CD4-positive, CD25-positive, alpha-beta regulatory T cell (primary cell): ENCODE measurements at places on chromosomes 4 and X.

- DNase-seq = no peak
Measured at GRCh38 chr4:174397366-174398155, 113.8 kb downstream of the CEP44 start.

DNA sequence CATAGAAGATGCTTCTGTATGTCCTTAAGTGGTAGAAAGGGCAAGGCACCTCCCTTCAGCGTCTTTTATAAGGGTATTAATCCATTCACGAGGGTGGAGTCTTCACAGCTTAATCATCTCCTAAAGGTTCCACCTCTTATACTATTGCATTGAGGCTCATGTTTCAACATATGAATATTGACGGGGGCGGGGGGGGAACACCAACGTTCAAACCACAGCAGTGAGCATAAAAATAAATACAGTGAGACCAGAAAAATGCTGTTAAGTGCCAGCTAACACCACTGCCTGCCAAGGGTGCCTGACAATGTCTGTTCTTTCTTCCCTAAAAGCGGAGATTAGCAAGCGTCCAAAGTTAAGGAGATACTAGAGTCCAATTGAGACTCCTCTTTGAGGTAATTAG, 323.3 kb downstream of the STK32B start:
- no peak for DNase-seq

- no peak for DNase-seq
Measured at GRCh38 chrX:34744521-34744920, 87.4 kb upstream of the TMEM47 start.

- no peak for DNase-seq
Measured at GRCh38 chr4:107066621-107067020, 30.5 kb upstream of the DKK2 start.

DNA sequence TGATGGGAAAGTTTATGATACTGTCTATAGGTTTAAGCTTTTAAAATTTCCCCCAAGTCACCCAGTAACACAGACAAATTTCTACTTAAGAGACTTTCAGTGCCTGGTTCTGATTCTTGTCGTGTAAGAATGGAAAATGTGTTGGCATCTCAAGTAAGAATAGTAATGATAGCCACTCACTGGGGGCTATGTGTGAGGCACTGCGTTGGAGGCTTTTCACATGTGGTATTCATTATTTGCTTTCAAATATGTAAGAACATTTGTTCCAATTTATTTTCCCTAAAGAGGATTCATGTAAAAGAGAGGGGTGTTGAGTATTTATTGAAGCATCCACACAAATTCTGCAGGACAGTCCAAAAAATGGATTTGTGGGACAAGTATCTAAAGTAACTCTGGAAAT, 143.6 kb downstream of the FNIP2 start:
- no peak for DNase-seq

DNA sequence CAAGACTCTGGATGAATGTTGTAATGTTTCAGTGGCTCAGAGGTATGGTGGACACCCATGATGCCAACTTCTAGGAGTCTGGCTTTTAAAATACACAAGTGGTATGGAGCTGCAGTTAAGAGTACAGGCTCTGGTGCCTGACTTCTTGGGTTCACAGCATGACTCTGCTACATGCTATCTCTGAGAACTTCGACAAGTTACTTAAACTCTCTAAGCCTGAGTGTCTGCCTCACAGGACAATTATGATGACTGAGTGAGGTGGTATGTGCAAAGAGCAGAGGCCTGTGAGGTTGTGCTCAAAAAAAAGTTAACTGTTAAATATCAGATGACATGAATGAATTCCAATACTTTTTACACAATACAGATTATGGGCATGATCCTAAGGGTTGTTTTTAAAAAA, 90.9 kb upstream of the SRD5A3 start:
- DNase-seq = no peak

GRCh38 chrX:131792789-131793462, 230.2 kb upstream of the STK26 start:
- peak; percentile 94 for DNase-seq

- DNase-seq = no peak
Measured at GRCh38 chr4:27062256-27062655, 201.6 kb downstream of the STIM2 start.

GRCh38 chr4:141140391-141141200, 7.3 kb upstream of the RNF150 start:
- DNase-seq = no peak

- no peak for DNase-seq
Measured at GRCh38 chr4:121778991-121779628, 14.1 kb upstream of the SMIM43 start.

GRCh38 chr4:69039071-69039470, 57.2 kb upstream of the UGT2B7 start:
- DNase-seq = no peak

- DNase-seq = no peak
Measured at GRCh38 chr4:15749001-15749400, 29.1 kb upstream of the CD38 start.

DNA sequence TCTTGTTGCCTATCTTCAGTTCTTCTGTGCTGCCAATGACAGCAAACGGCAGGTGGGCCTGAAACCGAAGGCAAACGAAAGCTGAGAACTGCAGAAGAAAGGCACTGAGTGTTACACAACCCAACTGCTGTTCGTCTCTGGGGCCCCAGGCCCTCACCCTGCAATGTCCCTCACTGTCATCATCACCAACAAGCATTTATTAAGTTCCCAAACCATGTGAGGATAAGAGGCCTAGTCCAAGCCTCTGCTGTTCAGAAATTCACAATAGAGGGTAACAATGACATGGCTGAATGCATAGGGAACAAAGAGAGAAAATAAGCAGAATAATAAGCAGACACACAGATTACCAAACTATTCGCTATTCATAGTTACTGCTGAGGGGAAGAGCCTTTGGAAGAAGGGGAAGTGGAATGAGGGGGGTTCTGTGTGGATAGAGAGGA, 34.5 kb upstream of the NKRF start:
- no peak for DNase-seq

GRCh38 chrX:40729598-40730584, 5.5 kb downstream of the MED14 start:
- DNase-seq = no peak

GRCh38 chr4:140645614-140646412, 77.1 kb upstream of the UCP1 start:
- no peak for DNase-seq

DNA sequence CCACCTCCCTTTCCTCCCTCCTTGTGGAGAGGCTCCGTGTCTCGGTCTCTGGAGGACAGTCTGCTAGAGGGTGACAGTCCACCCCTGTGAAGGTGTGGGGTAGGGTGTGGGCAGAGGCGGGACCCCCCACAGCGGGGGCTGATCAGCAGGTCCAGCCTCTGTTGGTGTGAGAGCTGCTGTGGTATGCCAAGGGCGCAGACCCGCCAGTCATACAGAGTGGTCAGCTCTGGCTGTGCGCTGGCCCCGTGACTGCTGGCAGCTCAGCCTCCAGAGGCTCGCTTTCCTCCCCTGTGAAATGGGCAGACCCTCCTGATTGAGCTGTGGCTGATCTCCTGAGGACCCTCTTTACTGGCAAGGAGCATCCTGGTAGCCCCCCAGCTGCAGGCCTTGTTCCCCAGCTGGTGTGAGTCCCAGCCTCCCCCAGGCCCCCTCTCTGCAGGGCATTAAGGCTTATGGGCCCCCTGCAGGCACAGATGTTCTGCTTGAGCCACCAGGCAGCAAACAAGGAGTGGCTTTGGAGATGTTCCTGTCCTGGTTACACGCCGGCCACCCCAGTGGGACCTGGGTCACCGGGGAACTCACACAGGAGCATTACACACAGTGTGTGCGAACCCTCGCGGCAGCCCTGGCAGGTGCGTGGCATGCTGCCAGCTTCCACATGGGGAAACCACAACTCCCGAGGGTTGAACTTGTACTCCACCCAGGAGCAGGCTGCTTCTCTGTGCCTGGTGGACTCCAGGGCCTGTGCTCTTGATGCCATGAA, 76.8 kb downstream of the PPP2R2C start:
- DNase-seq = no peak

GRCh38 chr4:99405433-99406115, 29.6 kb downstream of the ADH7 start:
- DNase-seq = peak; percentile 32

DNA sequence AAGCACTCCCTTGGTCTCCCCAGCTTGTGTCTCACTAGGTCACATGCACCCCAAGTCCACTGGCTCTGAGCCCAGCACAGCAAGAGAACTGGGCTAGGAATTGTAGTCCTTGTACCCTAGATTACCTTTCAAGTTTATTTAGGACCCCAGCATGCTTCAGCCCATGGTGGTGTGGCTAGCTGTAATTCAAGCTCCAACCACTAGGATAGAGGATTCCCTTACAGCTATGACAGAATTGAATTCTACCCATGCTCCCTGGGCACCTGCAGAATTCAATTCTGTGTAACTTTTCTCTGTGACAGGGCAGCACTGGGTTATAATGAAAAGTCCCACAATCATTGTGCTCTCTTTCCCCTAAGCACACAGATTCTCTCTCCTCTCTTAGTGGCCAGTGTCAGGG, 253.8 kb upstream of the DMD start:
- DNase-seq = no peak

DNA sequence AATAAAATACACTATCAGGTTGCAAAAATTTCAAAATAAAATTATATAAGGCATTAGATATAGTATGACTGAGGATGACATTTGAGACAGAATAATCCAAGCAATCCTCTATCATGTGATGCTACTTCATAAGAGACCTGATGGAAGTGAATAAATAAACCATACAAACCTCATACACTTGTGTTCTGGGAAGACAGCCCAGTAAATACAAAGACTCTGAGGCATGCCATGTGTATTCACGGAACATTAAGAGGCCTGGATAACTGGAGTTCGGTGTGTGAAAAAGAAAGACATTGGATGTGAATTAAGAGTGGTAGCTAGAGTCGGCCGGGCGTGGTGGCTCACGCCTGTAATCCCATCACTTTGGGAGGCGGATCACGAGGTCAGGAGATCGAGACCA, 364.2 kb downstream of the ADAM29 start:
- no peak for DNase-seq

DNA sequence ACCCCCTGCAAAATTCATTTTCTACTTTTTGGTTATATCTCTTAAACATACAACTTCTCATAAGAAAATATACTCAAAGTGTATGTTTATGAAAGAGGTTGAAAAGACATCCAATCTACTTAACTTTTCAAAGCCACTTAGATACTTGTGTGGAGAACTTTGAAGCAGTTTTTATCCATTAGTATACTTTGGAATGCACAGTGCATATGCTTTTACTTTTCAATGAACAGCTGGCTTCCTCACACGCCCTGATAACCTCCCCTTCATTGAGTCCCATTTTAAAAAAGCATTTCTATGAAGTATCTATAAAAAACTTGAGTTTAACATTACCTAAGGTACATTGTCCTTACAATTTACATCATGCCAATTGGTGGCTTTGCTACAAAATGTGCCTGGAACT, 73.8 kb downstream of the VEGFC start:
- DNase-seq = no peak

- no peak for DNase-seq
Measured at GRCh38 chr4:101156619-101157310, 190.6 kb downstream of the PPP3CA start.

DNA sequence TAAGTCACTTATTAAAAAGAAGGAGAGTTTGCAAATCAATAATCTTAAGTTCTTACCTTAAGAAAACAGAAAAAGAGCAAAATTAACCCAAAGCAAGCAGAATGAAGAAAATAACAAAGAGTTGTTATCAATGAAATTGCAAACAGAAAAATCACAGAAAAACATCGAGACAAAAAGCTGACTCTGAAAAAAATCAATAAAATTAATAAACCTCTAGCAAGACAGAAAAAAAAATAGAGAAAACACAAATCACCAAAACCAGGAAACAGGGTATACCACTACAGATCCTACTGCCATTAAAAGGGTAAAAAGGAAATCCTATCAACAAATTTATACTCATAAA, 17.3 kb upstream of the RBM41 start:
- no peak for DNase-seq

- DNase-seq = peak; percentile 62
Measured at GRCh38 chr4:14877246-14878225, 124.7 kb upstream of the CPEB2 start.

GRCh38 chr4:14961292-14961691, 41.0 kb upstream of the CPEB2 start:
- no peak for DNase-seq

- DNase-seq = no peak
Measured at GRCh38 chr4:153341575-153342090, 2.9 kb upstream of the MND1 start.

DNA sequence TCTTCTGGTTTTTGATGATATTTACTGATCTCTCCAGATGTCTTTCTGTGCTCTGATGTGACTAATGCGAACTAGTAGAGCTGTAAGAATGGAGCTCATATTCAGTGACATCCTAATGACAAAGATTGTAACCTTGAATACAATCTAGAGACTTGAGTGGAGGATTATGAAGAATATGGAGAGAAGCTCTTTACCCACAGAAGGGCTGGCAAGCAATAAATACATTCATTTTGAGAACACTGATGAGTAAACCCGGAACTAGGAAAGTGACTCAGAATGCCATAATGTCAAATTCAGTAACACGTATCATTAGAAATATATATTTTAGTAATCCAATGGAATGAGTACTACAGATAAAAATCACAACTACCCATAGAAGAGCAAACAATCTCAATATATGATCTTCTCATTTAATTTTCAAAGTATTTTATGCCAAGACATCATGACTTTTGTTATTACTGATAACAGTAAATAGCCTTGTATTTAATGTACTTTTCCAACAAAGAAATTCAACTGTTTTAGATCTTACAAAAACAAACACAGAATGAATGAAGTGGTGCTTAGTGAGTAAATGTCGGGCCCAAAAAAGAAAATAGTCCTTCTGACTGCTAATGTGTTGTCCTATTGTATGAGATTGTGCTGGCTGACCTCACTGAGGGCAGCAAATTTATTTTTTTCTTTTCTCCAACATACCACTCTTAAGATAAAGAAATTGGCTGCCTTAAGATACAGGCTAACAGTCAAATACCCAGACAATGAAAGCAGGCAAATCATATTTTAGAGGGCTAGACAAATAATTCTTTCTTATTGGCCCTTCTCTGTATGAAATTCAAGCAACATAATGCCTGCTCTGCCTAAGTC, 49.2 kb upstream of the HDAC8 start:
- peak; percentile 48 for DNase-seq

GRCh38 chr4:90137555-90137954, 10.4 kb downstream of the CCSER1 start:
- DNase-seq = no peak
